ENCODE measurements at places on chromosomes 4 and X.
A peak's percentile ranks its signal among the peaks of the same experiment; 100 is the strongest.

DNA sequence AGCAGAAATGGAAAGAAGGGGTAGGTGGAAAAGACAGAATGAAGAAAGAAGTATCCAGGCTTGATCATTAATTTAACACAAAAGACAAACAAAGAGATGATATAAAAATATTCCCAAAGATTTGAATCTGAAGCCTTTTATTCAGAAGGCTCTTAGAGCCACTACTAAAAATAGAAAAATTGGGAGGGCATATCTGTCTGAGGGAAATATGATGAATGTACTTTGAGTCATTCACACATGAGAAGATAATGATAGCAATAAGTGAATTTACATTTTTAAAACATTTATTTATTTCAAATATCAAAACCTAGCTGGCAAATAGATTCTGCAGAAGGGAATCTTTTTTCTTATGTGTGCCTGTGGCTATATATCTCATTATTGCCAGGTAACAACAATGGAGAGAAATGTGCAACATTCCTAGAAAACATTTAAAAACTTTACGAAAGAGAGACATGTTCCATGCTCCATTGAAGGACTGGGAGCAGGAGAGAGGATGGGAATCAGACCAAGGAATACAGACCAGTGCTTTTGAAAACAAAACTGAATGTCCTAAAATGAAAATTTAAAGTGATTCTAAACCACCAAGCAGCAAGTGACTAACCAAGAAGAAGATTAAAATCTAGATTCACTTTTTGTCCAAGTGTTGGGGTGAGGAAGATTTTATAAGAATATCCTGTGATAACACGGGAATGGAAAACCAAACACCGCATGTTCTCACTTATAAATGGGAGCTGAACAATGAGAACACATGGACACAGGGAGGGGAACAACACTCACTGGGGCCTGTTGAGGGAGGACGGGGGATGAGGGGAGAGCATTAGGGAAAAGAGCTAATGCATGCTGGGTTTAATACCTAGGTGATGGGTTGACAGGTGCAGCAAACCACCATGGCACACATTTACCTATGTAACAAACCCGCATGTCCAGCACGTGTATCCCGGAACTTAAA, 41.2 kb downstream of the ANXA5 start:
- DNase-seq: no peak

GRCh38 chr4:114015444-114015899, 36.0 kb upstream of the ARSJ start:
- no peak for DNase-seq

GRCh38 chr4:73776321-73776729, 36.0 kb downstream of the CXCL8 start:
- no peak for DNase-seq

GRCh38 chr4:14934704-14935390, 67.4 kb upstream of the CPEB2 start:
- DNase-seq: no peak

- DNase-seq: no peak
Observed at GRCh38 chr4:118680808-118681207, 4.4 kb upstream of the METTL14 start.

DNA sequence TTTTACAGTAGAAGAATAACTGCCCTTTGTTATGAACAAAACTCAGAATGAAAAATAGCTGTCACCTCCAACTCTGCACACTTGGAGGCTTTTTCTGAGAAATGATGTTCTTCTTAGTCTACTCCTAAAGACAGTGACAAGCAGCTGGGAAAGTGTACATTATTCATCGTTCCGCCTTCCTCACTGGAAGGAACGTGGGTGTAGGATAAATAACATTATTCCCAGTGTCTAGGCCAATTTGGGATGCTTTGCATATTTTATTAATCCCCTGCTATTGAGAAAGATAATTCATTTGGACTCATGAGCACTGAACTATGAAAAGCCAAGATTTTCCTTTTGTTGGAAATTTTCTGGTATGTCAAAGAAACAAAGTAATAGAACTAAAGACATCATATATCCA, 87.8 kb downstream of the VCX2 start:
- no peak for DNase-seq

DNA sequence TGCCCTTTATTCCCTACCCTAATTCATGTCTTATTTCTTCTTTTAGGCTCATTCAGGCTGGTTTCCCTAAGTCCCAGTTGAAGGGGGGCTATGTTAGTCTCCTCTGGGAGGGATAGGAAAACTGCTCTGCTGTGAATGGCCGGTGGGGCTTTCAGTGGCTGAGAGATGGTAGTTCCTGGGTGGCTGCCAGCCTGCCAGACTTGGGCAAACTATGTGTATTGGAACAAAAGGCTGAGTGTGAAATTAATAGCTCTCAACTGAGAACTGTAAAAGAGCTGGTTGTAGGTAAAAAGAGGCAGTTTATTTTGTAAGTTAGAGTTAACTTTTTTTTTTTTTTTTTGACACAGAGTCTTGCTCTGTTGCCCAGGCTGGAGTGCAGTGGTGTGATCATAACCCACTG, 28.8 kb downstream of the ARHGAP10 start:
- DNase-seq: no peak

DNA sequence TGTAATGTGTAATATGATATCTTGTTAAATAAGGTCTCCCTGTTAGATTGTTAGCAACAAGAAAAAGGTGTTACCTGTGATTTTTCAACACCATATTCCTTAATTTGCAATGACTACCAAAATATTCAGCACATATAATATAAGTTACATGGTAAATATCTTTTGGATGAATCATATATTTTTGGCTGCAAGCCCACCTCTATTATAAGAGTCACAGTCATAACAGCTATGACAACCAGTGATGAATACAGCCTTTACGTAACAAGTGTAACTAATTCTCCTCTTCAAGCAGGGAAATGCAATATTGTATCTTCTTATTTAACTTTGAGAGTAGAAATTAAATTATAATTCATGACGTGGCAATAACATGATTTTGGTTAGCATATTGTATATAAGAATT, 187.0 kb downstream of the NLGN4X start:
- no peak for DNase-seq

DNA sequence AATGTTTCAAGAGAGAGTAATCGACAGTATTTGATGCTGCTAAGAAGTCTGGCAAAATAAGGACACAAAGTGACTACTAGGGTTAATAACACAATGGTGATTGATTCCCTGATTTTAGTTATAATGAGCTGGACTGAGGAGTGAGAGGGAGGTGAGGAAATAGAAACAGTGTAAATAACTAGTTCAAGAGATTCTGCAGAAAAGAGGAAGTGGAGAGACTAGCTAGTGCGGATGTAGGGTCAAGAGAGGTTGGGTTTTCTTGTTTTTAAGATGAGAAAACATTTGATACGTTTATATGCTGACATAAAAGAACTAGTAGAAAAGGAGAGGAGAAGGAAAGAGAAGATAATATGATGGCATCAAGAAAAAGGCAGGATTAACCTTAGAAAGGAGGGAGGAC, 12.2 kb upstream of the TRPC5 start:
- DNase-seq: no peak

DNA sequence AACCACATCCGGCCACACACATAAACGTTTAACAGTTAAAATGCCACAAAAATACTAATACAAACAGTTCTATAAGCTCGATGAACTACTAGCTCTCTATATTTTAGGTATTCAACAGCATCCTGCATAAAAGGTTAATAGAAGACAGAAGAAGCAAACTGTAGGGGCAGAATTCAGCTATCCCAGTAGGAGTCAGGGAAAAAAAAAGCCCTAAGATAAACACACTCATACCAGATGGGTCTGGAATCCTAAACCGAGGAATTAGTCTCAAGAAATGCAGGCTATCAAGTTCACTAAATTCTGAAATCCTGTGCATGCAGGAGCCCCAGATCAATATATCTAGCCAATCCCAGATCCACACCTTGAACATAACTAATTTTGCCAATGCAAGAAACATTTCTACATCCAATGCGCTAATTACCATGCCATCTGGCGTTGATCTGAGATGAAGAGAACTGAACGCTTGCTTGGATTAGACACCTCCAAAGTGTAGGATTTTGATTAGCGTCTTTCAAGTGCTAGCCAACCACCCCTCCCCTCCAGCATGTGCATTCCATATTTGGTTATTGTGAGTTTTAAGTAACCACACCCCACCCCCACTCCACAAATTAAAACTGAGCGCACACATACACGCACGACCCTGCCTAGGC, 512.2 kb upstream of the INTU start:
- no peak for DNase-seq

- DNase-seq: no peak
Observed at GRCh38 chrX:34401411-34401810, 255.7 kb downstream of the TMEM47 start.

DNA sequence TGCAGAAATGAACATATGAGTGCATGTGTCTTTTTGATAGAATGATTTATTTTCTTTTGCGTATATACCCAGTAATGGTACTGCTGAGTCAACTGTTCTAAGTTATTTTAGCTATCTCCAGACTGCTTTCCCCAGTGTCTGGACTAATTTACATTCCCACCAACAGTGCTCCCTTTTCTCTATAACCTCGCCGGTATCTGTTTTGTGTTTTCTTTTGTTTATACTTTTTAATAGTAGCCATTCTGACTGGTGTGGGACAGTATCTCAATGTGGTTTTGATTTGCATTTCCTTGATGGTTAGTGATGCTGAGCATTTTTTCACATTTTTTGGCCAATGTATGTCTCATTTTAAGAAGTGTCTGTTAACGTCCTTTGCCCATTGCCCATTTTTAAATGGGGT, 218.6 kb upstream of the KCNIP4 start:
- DNase-seq: no peak

GRCh38 chr4:7371210-7371941, 63.4 kb downstream of the PSAPL1 start:
- DNase-seq: no peak

DNA sequence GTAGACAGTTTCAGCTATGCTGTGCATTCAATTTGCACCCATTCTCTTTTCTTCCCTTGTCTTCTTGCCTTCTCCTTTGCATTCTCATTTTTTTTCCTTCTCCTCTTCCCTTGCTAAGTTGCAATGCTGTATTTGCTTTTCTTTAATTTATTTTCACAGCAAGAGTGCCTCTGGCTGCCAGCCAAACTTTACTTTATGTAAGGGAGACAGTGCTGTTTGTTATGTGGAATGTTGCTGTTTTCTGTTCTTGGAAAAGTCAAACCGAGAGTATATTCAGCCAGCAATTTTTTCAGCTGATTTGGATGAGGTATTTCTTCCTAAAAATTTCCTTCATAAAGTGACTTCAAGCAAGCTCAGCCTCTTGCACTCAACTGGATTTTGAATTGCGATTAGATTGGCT, 1293.4 kb downstream of the ARAP2 start:
- DNase-seq: no peak

DNA sequence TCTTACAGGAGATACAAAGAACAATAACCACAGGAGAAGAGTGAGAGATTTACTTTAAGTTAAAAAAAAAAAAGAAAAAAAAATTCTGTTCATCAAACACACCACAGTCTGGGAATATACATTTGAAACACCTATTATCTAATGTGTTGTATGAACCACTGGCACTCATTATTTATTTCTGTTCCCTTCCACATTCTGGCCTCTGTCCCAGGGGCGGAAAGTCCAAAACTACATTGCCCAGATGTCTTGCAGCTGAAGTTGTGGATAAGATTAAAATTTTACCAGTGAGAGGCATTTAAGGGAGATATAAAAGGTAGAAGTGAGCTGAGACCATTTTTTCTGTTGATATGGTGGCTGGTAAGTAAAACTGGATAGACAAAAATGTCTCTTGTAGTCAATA, 56.2 kb downstream of the SCLT1 start:
- DNase-seq: no peak

DNA sequence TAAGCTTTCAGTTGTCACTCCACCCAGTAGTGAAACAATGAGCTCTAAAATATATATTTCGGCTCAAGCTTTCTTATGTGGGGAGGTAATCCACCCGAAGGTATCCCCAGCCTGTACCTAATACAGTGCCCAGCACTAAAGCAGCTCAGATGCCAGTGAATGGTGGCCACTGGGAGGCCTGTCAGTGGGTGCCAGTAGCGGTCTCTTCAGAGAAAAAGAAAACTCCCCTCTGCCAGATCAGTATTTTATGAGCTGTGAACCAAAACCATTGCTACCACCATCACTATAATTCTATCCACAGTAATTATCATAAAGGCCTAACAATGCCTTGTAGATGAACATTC, 835 bp upstream of the NFKB1 start:
- peak; percentile 28 for DNase-seq

- peak; percentile 1 for DNase-seq
Observed at GRCh38 chr4:107034091-107034995, 1.8 kb downstream of the DKK2 start.

DNA sequence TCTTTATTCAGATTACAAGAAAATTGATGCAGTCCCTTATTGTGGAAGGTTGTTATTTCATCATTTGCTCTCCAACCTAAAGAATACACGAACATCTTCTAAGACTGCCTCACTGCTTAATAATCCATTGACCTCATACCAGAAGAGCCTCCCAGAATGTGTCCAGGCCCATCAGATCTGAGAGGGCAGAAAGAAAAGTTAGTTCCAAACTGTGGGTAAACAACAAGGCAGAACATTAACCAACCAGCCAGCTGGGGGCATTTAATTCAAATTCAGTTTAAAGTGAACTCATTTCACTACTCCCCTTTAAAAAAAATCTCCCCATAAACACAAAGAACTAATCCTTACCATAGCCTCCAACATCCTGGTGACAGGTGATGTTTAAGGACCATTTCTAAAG, 13.8 kb downstream of the GPC4 start:
- no peak for DNase-seq

DNA sequence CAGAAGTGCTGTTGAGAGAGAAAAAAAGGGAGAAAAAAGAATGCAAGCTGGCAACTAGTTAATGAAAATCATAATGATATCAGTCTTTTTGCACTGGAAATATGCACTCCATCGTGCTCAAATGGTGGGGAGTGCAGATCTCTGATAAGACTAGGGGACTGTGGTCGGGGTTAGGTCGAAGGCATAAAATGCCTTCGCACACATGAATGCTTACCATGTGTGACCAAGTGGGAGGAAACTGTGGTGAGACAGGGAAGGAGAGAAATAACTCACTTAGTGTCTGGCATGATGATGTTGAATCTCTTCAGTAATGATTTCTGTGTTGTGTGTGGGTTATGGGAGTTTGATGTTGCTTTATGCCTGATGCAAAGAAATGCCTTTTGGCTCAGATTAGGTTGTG, 358.9 kb downstream of the FBXO8 start:
- peak; percentile 13 for DNase-seq

DNA sequence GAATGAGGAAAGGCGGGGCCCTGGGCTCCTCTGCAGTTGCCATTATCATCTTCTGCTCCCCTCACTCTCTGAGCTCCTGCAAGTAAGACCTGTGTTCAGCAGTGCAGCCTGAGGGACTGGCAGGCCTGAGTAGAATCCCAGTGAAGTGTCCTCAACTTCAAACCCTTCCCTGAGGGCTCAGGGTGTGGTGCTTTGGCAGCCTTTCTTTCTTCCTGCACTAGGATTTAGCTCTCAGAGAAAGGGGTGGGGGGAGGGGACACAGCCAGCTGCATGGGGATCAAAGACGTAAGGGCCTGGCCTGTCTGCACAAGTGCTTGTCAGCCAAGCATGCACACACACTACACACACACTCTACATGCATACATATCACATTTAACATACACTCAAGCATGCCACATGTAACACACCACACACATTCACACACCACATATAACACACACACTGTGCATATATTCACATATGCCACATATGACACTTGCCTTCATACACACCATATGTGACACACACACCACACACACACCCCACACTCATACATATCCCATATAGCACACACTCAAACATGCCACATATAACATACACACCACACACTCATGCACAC, 223.4 kb upstream of the RPL34 start:
- DNase-seq: no peak

GRCh38 chr4:181293014-181293413, 950.2 kb upstream of the TENM3 start:
- DNase-seq: no peak

- DNase-seq: no peak
Observed at GRCh38 chr4:158121161-158121579, 51.7 kb downstream of the GASK1B start.
